Activated naive CD8-positive, alpha-beta T cell treated with anti-CD3 and anti-CD28 coated beads for 36 hours (primary cell): ENCODE measurements at places on chromosomes 7 and 10.
A peak's percentile ranks its signal among the peaks of the same experiment; 100 is the strongest.

GRCh38 chr10:74799721-74800221 is 26.6 kb upstream of the KAT6B start:
- DNase-seq: peak; percentile 15

DNA sequence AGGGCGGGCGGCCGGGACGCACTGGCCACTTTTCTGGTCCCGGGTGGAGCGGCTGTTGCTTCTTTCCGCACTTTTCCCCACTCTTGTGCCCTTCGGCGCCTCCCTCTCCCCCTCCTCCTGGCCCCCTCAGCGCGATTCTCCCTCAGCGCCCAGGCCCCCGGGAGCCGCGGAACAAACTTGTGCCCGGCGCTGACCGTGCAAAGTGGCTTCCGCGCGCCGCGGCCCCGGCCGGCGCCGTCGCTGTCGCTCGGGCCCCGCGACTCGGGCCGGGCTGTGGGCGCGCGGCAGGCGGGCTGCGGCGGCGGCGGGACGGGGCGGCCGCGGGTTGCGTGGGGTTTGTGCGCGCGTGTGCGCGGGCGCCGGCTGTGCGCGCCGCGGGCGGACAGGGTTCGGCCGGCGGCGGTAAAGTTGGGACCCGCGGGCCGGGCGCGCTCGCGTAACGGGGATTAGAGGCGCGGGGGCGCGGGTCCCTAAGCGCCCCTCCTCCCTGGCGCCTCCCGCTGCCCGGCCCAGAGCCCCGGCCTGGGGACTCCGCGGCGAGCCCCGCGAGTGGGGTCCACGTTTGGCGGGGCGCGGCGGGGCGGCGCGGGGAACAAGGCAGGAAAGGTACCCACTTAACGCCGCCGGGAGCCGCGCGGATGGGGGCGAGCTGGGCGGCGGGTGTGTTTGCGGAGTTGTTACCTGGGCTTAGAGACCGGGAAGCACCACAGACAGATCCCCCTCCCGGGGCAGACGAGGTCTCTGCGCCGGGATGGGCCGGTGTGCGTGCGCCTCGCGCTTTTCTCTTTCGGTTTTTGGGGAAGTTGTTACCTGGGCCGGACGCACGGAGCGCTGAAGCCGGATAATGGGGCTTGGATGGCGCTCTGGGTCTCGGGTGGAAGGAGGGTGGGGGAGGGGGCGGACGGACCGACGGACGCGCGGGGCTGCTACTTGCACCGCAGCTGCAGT is 860 bp downstream of the ZEB1 start:
- DNase-seq: peak; percentile 62

GRCh38 chr7:148662646-148663045 is 36.1 kb upstream of the CUL1 start:
- DNase-seq: no peak

DNA sequence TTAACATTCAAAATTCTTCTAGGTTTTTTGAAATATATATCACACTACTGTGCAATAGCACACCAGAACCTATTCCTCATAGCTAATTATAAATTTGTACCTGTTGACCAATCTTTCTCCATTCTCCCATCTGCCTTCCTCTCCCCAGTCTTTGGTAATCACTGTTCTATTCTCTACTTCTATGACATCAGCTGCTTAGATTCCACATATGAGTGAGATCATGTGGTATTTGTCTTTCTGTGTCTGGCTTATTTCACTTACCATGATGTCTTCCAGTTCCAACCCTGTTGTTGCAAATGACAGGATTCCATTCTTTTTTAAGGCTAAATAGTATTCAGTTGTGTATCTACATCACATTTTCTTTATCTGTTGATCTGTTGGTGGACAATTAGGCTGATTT is 54.4 kb upstream of the CCDC6 start:
- no peak for DNase-seq

DNA sequence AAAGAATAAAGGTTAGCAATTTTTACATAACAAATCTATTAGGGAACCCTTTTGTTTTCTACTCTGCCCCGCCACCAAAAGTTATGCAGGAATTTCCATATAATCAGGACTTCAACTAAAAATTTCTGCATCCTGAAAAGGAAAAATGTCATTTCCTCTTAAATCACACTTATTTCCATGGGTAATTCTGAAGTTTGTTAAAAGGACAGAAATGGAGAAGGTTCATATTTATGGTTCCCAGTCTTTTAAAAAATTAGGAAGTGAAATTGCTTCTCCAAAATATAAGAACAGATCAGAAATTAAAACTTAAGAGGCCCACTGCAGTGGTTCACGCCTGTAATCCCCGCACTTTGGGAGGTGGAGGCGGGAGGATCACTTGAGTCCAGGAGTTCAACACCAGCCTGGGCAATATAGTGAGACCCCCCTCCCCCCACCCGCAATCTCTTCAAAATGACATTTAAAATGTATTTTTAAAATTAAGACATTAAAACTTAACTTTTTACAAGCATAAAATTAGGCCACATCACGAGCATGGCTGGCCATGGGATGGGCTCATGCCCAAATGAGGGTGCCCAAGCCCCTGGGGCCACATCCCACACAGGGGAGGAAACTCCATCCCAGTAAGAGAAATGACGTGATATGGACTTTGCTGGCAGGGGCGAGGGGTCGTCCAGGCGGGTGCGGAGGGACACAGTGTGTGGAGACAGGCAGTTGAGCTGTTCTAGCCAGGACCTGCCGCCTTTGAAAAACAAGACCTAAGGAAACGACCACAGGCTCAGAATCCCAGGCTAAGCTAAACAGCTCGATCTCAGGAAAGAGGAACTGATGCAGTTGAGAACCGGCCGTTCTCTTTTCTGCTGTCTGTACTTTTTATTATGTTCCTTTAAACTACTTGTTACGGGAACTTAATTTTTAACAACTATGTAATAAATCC is 51.3 kb upstream of the NFE2L3 start:
- no peak for DNase-seq

GRCh38 chr7:28364082-28364481 is 48.2 kb upstream of the CREB5 start:
- no peak for DNase-seq

DNA sequence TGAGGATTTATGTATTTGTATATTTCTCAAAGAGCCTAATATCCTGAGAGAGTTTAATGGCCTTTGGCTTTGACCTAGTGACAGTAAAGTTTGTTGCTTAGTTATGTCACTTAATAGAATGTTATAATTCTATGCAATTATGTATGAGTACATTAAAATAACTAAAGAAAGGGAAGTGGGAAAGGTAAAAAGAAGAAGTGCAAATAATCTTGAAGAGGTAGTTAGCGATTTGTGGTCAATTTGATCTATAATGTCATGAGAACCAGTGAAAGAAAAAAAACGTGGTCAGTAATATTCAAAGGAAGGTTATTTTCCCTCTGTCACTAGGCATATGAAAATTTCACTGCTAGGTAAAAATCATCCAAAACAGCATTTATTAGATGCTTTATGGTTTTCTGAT is 143.4 kb upstream of the LSM8 start:
- DNase-seq: no peak

DNA sequence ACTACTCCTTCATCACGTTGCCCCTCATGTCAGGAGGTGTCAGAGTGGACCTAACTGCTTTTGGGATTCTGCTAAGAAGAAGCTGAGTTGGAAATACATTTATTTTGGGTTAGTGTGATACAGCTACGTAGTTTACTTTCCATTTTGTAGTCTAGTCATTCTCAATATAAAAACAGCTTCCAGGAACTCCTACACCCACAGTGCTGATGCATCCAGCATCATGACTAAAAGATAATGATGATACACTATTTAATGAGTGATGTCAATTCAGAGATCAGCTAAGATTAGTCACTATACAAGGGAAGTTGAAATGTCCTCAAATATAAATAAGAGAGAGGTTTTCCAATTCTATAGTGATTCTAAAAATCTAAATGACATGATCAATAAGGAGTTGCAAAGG is 264.2 kb upstream of the SLC26A5 start:
- no peak for DNase-seq
